T-helper 2 cell (primary cell): ENCODE measurements at places on chromosomes 6 and 20.

GRCh38 chr20:11375335-11375734 lies 542.4 kb upstream of the BTBD3 start:
- no peak for DNase-seq

GRCh38 chr6:129490521-129491255 lies 219.3 kb downstream of the ARHGAP18 start:
- DNase-seq: peak; percentile 34

DNA sequence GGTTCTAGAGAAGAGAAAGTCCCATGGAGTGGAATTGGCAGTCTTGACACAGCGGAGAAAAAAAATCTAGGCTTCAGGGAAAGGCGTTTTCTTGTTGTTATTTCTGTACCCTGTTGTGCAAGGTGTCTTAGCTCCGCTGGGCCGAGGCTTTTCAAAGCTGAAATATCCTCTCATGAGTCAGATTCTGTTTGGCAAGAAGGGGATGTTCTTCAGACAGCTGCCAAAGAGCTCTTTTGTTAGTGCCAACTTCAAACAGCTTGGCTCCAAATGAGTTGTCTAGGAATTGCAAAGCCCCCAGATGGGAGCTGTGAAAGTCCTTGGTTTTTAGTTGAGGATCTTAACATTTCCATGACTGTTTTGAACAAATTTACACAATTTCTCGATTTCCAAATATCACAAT lies 45.6 kb downstream of the LRRN4 start:
- DNase-seq: no peak

GRCh38 chr6:53834132-53834531 lies 39.3 kb downstream of the LRRC1 start:
- no peak for DNase-seq

DNA sequence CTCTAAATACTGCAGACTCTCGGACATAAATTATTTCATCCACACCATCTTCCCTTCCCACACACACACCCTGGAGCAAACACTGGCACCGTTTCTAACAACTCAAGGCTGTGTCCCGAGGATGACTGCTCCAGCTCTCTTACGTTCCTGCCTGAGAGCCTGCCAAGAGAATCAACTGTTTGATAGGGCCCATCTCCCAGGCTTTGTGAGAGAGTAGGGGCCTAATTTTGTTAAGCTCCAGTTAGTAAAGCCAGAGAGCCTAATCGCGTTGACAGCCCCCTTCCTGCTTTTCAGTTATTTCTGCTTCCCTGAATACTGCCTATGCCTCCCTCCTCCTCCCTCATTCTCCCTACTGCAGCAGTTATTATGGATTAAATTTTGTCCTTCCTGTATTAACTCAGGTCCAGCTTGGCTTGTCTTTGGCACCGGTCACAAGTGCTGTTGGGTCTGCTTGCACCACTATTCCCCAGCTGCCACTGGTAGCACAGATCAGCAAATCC lies 118.1 kb upstream of the TMEM181 start:
- no peak for DNase-seq

- DNase-seq: no peak
Observed at GRCh38 chr6:123594776-123595175, 42.0 kb downstream of the TRDN start.

DNA sequence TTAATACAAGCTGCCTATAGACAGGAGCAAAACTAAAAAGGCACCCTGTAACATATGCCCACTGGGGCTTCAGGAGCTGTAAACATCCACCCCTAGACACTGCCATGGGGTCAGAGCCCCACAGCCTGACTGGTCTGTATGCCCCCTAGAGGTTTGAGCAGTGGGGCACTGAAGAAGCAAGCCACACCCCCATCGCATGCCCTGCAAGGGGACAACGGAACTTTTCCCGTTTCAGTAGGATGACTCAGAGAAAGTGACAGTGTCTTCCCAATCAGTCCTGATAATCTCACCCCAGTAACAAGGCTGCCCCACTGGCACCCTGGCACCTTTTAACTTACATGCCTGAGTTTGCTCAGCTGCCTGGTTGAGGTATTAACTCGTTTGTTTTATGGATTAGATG lies 35.9 kb downstream of the BEND3 start:
- no peak for DNase-seq

DNA sequence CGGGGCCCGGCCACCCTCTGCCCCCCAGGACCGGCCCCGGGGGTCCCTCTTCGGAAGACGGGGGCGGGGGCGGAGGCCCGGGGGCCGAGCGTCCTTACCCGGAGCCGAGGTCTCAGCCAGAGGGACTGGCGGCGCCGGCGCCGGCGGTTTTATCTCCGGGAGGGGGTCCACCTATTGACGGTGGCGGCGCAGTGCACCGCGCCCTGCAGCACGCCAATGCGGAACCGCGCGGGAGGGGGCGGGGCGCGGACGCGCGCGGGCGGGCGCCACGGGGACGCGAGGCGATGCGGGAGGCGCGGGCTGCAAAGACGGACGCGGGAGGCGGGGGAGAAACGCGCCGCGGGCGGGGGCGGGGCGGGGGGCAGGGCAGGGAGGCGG lies at the start of gene EEF1A2:
TSS of gene EEF1A2 (minus strand) at position 124 of the 378 bp plus-strand sequence. CDS start 1,320 bp downstream, outside the sequence.
- peak; percentile 44 for DNase-seq

- no peak for DNase-seq
Observed at GRCh38 chr6:105753620-105754211, 332.4 kb upstream of the PRDM1 start.
